8988T (cell line): ENCODE measurements at places on chromosomes 13 and 19.

GRCh38 chr19:8663920-8664670 is 33.7 kb downstream of the NFILZ start:
- DNase-seq = no peak

- DNase-seq = no peak
Measured at GRCh38 chr13:95087746-95088305, 213.4 kb downstream of the ABCC4 start.

GRCh38 chr13:75704194-75704926 is 68.2 kb downstream of the LMO7 start:
- DNase-seq = no peak

DNA sequence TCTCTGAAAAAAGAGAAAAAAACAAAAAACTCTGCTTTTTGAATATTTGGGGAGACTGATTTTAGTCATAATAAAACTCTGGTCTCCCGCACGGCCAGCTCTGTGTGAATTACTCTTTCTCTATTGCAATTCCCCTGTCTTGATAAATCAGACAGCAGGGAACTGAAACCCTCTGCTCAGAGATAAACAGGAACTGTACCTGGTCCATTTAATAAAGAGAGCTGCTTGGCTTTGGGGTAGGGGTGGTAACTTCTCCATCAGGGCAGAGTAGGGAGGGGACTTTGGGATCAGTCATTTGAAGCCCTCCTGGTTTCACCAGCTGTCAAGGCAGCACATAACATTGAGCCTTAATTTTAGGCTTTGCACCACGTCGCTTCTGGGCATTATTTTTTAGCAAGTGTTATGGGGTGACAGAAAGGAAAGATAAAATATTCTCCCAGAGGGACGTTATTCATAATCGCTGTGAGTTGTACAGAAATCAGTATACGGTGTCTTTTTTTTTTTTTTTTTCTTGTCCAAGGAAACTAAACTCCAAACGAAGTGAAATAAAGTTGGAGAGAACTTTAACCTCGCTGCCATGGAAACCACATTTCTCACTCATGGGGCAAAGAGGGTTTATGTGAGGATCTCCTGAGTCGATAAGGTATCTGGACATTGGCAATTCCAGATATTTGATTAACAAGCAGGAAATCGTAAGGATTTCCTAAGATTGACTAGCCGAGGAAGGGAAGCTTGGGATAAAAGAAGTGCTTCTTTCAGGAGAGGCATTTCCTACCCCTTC is 99.0 kb upstream of the MRI1 start:
- DNase-seq = no peak

DNA sequence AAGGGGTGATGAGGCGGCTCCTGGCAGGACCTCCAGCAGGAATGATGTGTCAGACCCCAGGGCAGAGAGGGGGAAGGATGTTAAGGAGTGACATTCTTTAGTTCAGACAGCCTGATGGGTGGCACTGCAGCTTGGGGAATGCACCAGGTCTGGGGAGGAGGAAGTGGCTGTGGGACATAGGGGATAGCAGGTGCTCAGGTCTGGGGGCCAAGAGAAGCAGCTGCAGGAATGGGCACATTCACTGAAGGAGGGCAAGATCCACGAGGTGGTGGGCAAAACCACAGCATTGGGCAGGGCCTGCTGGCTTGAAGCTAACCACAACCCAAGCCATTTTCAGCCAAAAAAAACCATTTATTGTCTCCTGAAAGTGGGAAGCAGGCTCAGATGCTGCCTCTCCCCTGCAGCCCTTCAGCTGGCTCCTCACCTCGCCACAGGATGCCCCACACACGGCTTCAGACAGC is 26.5 kb downstream of the COMP start:
- DNase-seq = no peak

DNA sequence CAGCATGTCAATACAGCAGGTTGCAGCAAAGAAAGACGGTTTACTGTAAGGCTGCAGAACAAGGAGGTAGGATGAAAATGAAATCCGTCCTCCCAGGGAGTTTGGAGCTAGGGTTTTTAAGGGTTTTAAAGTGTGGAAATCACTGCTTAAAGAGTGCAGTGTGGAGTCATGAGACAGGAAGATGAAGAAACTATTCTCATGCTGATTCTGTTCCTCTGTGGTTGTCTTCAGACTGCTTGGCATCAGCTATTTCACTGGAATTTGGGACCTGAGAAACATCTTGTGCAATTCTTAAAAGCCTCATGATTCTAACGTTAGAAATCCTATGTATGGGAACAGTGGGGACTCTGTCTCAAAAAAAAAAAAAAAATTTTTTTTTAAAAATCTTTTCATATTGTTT is 11.4 kb downstream of the ZNF331 start:
- DNase-seq = no peak

GRCh38 chr13:67964091-67964490 is 734.0 kb upstream of the PCDH9 start:
- no peak for DNase-seq

GRCh38 chr13:61466280-61466679 is 50.6 kb upstream of the PCDH20 start:
- no peak for DNase-seq

- DNase-seq = no peak
Measured at GRCh38 chr13:48510698-48511097, 22.2 kb downstream of the RCBTB2 start.

DNA sequence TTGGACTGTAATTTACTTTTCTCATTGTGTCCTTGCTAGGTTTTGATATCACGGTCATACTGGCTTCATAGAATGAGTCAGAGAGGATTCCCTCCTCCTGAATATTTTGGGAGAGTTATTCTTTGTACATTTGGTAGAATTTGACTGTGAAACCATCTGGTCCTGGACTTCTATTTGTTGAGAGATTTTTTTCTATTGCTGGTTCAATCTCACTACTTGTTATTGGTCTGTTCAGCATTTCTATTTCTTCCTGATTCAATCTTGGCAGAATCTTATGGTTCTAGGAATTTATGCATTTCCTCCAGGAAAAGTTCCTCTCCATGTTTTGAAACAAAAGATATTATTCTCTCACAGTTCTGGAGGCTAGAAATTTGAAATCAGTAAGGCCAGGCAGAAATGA is 4.9 kb upstream of the CD33 start:
- DNase-seq = no peak
